GM13976 (cell line): ENCODE measurements at places on chromosomes 4 and X.

- no peak for DNase-seq
These were observed 37.8 kb downstream of the ADRA2C start for GRCh38 chr4:3803946-3804345.

DNA sequence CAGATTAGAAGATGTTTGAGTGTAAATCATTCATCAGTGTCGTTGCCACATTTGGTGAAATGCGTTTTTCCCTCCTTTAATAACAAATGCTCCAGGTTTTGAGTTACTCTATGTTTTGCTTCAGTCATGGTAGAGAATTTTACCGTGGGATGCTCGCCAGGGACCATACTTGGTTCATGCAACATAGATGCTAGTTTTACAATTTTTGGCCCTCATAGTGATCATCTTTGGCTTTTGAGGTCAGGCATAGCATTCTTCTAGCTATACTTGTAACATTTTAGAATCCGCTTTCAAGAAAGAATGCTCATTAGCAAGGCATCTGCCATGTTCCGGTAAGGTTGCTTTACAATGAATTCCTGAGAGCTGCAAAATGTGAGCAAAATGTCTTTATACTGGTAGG, 147.2 kb downstream of the SPCS3 start:
- DNase-seq = no peak

GRCh38 chrX:125205133-125205917, 114.3 kb upstream of the TEX13C start:
- DNase-seq = peak; percentile 30

- DNase-seq = peak; percentile 38
These were observed 38.4 kb downstream of the GRSF1 start for GRCh38 chr4:70801265-70801809.

- peak; percentile 55 for DNase-seq
These were observed 51.8 kb downstream of the RBPJ start for GRCh38 chr4:26372525-26373172.

- no peak for DNase-seq
These were observed 123.2 kb upstream of the NAP1L5 start for GRCh38 chr4:88820698-88821415.

- DNase-seq = peak; percentile 6
These were observed 402.4 kb upstream of the NDST4 start for GRCh38 chr4:115515772-115516171.

DNA sequence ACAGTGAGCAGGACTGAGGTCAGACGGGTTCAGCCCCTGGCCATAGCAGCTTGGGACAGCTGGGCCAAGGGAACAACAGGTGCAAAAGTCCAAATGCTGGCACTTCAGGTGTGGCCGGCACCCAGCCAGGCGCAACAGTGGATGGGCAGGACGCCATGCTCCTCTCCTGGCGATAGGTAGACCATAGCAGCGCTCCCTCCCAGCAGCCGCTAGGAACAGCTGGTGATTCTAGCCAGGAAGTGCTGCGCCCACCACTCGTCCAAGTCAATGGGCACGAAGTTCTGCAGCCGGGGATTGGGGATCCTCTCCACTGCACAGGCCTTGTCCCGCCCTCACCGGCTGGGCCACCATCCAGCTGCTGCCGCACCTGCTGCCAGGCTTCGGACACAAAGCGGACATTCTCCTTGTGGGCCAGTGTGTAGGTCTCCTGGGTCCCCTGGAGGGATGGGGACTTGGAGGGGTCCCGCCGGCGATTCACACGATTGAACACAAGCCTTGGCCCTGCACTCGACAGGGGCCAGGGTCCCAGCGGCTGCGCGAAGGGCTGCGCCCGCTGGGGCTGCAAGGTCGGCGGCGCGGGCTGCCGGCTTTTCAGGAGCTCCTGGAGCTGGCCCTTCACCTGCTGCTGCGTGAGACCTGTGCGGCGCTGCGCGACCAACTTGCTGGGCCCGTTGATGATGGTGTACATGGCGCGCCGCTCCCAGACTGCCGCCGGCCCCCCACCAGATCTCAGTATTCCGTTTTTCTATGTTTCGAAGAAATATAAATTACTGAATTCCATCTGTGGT, 227.5 kb upstream of the STK26 start:
- DNase-seq = no peak

DNA sequence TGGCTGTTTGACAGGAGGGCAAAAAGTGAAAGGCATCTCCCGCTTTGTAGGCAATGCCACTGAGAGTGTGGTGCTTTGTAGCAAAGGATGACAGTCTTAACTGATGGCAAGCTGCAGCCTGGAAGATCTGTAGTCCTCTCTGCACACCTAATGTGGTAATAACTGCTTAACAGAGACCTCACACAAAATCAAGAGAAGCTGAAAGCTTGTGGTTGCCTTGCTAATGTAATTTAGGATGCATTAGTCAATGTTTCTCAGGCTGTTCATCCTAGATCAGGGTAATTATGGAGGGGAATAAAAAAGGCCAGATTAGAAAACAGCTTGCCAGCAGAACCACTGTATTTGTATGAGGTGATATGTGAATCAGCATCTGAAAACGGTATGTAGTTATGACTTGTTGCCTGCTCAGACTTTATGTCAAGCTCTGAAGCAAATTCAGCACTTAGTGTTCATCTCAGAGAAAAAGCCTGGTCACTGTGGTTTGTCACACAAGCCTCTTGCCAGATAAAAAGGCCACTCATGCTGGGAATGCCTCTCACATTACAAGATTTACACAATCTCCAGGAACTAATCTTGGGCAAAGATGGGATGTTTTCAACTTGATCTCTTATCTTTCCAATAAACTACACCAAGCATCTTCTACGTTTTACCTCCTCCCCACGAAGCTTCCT, 130.8 kb downstream of the ENOX2 start:
- no peak for DNase-seq

DNA sequence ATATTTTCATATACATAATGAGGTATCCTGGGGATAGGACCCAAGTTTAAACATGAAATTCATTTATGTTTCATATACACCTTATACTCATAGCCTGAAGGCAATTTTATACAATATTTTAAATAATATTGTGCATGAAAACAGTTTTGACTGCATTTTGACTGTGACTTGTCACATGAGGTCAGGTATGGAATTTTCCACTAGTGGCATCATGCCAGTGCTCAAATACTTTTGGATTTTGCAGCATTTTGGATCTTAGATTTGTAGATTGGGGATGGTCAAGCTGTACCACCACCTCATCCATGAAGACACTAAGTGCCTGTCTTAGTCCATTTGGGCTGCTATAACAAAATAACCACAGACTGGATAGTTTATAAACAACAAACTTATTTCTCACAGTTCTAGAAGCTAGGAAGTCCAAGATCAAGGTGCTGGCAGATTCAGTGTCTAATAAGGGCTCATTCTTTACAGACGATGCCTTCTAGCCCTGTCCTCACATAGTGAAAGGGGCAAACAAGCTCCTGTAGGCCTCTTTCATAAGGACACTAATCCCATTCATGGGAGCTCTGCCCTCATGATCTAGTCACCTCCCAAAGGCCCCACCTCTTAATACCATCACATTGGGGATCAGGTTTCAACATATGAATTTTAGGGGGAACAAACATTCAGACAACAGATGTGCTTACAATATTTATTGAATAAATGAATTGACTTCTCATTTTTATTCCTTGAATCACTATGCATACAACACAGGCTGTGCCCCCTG, 9.4 kb downstream of the NUDT6 start:
- no peak for DNase-seq

DNA sequence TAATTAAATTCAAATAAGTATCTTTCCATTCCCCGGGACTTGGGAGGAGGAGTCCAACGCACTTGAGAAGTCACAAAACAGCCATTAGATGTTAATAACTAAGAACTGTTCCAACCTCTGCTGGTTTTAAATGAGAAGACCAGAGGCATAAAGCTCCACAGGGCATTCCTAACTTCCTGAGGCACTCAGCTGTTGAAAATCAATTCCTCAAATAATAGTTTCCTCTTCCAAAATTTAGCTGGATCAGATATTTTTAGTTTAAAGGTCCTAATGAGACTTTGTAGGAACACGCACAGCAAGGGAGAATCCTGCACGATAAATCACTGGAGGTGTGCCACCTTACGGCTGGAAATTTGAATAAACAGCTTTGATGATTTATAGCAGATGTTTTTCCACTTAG, 504.3 kb upstream of the ZFP42 start:
- DNase-seq = no peak

GRCh38 chr4:123283371-123283895, 113.2 kb upstream of the SPRY1 start:
- no peak for DNase-seq

GRCh38 chrX:39328661-39329060, 527.4 kb downstream of the MID1IP1 start:
- DNase-seq = no peak

DNA sequence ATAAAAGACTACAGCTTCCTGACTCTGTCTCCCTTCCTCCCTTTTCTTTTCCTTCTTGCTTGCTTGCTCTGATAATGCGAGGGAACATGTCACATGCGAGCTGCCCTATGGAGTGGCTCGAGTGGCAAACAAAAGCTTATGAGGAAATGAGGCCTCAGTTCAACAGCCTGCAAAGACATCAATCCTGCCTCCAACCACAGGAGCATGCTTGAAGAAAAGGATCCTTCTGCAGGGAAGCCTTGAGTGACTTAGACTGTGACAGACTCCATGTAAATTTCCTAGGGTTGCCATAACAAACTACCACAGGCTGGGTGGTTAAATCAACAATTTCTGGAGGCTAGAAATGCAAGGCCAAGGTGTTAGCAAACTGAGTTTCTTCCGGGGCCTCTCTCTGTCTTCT, 152.5 kb downstream of the NR3C2 start:
- DNase-seq = no peak

DNA sequence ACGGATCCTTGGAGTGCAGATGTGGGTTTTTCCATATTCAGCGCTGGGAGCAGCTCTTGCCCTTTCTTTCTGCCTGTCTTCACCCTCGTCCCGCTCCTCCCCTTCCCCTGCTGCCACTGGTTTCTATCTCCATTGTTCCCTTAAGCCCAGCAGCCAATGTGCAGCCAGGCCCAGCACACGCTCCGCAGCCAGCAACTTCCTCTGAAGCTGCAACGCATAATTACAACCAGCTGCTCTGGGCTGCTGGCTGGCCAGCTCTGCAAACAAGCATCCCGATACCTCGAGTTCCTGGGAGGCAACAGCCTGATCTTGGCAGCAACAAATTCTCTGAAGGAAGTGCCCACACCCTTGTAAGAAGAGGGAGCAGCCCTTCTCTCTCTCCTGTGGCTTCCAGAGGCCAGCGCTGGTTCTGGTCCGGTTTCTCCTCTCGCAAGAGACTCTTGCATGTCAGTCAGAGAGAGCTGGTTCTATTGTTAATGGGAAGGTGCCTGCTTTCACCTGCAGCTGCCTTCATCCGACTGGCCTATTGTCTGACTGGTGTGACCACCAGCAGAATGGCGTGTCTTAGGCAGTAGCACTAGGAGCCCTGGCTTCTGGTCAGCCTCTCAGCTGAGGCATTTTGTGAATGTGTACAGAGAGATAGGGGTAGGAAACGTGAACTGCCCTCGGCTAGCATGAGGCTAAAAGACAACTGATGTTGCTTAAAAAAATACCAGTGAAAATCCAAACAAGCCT, 83.8 kb upstream of the MAML3 start:
- no peak for DNase-seq

GRCh38 chrX:123493857-123494256, 239.0 kb downstream of the THOC2 start:
- DNase-seq = no peak

GRCh38 chr4:25972366-25972765, 58.3 kb downstream of the SMIM20 start:
- no peak for DNase-seq

DNA sequence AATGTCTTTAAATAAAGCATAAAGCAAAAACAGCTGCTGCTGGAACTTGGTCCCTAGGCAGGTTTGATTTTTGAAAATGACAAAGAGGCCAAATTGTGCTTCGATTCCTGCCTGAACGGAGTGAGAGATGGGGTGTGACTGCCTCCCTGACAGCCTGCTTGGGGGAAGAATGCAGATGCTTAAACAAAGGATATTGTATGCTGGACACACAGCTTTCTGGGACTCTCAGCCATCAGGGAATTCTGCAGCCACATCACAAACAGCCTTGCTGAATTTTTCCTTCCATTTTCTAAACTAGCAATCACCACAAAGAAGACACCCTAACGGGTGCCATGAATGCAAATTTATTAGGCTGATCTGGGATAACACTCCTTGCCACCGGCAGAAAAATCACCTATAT, 83.9 kb upstream of the CPEB2 start:
- DNase-seq = no peak

DNA sequence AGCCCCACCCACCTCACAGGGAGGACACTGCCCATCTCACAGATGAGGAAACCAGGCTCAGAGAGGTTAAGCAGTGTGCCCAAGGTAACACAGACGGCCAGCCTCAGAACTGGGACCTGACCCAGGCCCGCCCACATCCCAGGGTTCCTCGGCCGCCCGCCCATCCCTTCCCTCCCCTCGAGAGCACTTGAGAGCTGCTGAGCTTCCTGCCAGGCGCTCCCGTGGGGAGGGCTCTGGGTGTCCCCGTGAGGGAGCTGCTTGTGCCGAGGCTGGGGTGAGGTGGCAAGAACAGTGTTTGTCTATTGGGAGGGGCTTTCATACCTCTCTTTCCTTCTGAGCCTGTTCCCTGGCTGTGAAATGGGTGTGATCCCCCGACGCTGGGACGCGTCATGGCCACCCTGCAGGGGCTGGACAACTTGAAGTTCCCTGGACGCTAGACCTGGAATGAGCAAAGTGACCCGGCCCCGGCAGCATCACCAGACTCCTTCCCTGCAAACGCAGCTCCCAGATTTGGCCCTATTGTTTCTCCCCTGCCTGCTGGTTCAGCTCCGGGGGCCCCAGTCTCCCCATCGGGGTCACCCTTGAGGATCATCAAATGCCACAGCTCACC, 204.9 kb downstream of the AFAP1 start:
- DNase-seq = no peak

- peak; percentile 56 for DNase-seq
These were observed 203.4 kb downstream of the MAML3 start for GRCh38 chr4:139950568-139950967.

GRCh38 chr4:172983014-172983413, 185.6 kb upstream of the GALNT7 start:
- no peak for DNase-seq

GRCh38 chrX:10240918-10241317, 84.1 kb downstream of the CLCN4 start:
- no peak for DNase-seq

DNA sequence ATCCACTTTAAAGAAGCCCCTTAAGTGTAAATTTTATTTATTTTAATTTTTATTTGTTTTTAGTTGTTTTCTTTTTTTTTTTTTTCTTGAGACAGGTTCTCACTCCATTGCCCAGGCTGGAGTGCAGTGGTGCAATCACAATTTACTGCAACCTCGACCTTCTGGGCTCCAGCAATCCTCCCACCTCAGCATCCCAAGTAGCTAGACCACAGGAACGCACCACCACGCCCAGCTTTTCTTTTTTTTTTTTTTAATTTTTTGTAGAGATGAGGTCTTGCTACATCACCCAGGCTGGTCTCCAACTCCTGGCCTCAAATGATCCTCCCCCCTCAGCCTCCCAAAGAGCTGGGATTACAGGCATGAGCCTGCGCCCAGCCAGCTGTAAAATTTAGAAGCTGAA, 6.0 kb downstream of the SAT1 start:
- no peak for DNase-seq
